Bronchial smooth muscle cell (primary cell): ENCODE measurements at places on chromosomes 5 and 9. TPM values are rescaled to one million over a fixed set of nuclear protein-coding genes. Genes with fewer than 3 reads are reported as not detected.

KIAA0825 gene
- 2.7 and 5.2 TPM in 2 replicates for total RNA-seq

PDE8B gene
- 0.09 TPM in 1 of 2 replicates, not detected in the other for total RNA-seq

IZUMO3 gene
- total RNA-seq: not detected in 2 replicates

PDCD1LG2 gene
- 1.9 and 2.7 TPM in 2 replicates for total RNA-seq

MCCC2 gene
- 15.1 and 17.7 TPM in 2 replicates for total RNA-seq

EQTN gene
- not detected in 2 replicates for total RNA-seq

STPG3 gene
- 0.16 TPM in 1 of 2 replicates, not detected in the other for total RNA-seq

GABRA6 gene
- total RNA-seq: not detected in 2 replicates

FOXD4L4 gene
- total RNA-seq: 0.17 and 0.32 TPM in 2 replicates

ROPN1L gene
- total RNA-seq: 0.32 and 0.60 TPM in 2 replicates

ACOT12 gene
- total RNA-seq: 0.17 and 0.47 TPM in 2 replicates

ST8SIA4 gene
- total RNA-seq: 0.09 and 0.47 TPM in 2 replicates

C9 gene
- total RNA-seq: 0.16 and 0.17 TPM in 2 replicates

IL5 gene
- total RNA-seq: not detected in 2 replicates

MAML1 gene
- total RNA-seq: 3.0 and 3.6 TPM in 2 replicates

PLAC8L1 gene
- total RNA-seq: 0.17 TPM in 1 of 2 replicates, not detected in the other

FCN2 gene
- not detected in 2 replicates for total RNA-seq

IFNA16 gene
- not detected in 2 replicates for total RNA-seq

MARCHF11 gene
- not detected in 2 replicates for total RNA-seq

PCDHGA8 gene
- 3.5 and 4.4 TPM in 2 replicates for total RNA-seq

HBEGF gene
- 0.47 and 0.52 TPM in 2 replicates for total RNA-seq

IRX4 gene
- total RNA-seq: not detected in 2 replicates

ABL1 gene
- total RNA-seq: 49.6 and 58.5 TPM in 2 replicates

YTHDC2 gene
- total RNA-seq: 15.6 and 18.0 TPM in 2 replicates

NPR3 gene
- total RNA-seq: 12.0 and 74.7 TPM in 2 replicates

PLPP7 gene
- total RNA-seq: 1.7 and 4.5 TPM in 2 replicates

CCDC180 gene
- total RNA-seq: 3.2 and 5.2 TPM in 2 replicates

FOXD4 gene
- 0.09 and 0.16 TPM in 2 replicates for total RNA-seq

ECSCR gene
- total RNA-seq: not detected in 2 replicates

IL9 gene
- not detected in 2 replicates for total RNA-seq
